ENCODE measurements at places on chromosomes 7 and 10.
A peak's percentile ranks its signal among the peaks of the same experiment; 100 is the strongest.

DNA sequence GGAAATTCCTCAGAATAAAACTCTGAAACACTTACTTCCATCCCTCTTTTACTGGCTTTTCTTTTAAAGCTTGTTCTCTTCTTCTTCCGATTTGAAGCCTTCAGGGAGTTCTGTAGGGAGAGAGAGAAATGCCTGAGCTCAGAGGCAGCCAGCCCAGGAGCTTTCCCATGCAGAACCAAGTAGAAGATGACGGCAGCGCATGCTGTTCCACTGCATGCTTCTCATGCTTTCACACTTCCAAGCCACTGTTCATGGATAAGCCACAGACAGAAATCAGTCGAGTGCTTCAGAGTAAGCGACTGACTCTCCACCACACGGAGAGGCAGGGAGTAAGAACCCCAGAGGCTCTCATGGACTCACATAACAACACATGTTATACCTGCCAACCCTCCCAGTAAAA is 237.3 kb downstream of the DGKI start:
- DNase-seq, result no peak

DNA sequence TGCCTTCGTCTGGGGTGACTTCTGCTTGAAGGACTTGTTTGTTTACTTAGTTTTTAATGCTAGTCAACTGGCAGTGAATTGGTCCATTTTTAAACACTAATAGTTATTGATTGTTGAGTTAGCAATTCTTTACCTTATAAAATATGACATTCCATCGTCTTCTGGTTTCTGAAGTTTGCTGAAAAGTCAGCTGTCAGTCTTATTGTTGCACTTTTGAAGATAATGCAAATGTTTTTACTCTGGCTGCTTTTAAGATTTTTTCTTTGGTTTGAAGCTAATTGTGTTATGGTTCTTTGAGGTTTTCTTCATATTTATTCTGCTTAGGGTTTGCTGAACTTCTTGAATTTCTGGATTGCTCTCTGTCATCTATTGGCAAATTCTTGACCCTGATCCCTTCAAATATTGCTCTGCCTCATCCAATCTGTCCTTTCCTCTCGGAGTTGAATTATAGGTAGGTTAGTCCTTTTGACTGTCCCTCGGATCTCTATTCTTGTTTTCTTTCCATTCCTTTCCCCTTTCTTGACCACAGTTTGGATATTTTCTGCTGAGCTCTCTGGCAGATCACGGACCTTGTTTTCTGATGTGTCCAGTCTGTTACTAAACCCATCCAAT is 24.2 kb downstream of the MGMT start:
- DNase-seq, result no peak

- no peak for DNase-seq
Measured at GRCh38 chr10:127427926-127428325, 121.2 kb upstream of the NPS start.

DNA sequence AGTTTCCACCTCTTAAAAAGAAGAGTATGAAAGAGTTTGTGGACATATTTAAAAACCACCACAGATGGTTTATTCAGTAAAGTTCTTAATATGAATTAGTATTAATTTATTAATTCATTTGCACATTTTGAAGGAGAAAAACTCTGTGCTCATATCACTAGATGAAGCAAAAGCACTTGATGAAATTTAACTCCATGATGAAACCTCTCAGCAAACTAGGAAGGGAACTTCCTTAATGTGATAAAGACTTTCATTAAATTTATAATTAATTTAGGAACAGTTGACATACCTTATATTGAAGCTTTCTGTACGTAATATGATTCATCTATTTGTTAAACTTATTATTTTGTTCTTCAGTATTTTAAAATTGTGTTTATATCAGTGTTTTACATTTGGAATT is 99.4 kb downstream of the MMRN2 start:
- no peak for DNase-seq

- DNase-seq, result no peak
Measured at GRCh38 chr10:34905200-34905927, 90.3 kb upstream of the PARD3 start.

DNA sequence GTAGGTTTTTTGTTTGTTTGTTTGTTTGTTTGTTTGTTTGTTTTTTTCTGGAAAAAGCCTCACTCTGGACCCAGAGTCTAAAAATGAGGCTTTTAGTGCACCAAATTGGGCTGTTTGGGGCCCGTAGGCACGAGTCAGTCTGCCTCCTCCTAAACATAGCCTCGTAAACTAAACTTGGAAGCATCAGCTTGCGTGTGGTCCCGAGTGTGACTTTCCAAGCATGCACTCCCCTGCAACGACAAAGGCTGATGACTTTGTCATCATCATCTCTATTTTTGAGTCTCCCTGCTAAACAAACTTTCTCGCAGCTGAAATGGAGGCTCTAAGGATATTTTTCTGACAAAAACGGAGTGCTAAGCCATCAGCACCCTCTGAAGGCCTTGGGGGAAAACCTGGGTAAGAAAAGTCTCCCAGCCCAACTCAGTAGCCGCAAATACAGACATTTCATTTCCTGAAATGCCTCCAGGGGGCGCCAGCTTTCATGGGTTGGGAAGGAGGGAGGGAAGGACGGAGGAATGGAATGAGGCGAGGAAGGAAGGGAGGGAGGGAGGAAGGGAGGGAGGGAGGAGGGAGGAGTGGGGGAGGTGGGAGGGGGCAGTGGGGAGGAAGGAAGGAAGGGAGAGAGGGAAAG is 245.9 kb downstream of the KCNMA1 start:
- DNase-seq, result no peak

DNA sequence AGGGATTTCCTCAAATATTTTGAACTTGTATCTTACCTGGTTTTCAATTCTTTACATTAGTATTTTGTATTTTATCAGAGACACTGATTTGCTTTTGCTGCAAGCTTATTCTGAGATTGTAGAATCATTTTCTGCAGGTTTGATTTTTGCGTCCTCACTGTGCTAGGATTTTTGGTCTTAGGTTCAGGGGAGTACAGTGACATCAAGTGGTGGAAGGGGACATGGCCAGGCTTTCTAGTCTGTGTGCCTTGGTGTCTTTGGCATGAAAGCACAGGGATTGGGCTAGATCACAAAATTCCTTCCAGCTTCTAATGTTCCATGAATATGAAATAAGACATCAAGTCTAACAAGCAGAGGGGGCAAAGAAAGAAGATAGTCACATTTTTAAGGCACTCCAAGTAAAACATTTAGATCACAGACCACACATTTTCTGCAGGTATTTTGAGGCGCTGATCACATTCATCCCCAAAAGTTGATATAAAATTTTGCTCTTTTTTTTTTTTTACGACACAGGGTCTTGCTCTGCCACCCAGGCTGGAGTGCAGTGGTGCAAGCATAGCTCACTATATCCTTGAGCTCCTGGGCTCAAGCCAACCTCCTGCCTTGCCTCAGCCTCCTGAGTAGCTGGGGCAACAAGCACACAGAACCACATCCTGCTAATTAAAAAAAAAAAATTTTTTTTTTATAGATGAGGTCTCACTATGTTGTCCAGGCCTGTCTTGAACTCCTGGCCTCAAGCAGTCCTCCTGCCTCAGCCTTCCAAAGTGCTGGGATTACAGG is 124.4 kb downstream of the PON1 start:
- DNase-seq, result no peak

DNA sequence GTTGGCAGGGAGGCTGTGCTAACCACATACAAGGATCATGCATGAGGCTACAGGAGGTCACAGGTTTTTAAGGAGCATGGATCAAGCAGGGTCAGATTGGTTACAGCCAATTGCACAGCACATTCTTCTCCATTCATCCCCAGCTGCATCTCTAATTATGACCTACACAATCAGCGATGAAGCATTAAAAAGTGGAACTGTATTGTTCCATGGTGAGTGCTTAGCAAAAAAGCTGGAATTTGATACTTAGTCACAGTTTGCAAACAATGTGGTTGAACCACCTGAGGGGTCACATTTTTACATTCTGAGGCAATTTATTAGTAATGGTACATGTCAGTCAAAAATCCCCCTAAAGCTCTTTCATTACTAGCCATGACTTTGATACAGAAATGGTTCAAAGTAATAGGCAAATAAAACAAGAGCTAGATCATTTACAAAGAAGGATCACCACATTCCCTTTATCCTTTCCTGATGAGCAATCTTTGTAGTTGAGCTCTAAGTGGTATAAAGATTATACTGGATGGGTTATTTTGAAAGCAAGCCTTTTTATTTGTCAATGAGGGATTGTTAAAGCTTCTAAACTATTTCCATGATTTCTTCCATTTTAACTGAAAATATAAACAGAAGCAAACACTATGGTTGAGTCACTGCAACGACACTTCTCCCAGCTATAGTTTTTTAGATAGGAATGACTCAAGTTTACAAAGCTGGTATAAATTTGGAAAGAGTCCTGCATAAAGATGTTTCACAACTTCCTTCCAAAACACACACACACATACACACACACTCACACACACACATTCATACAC is 217.8 kb upstream of the SEMA3A start:
- DNase-seq, result no peak

DNA sequence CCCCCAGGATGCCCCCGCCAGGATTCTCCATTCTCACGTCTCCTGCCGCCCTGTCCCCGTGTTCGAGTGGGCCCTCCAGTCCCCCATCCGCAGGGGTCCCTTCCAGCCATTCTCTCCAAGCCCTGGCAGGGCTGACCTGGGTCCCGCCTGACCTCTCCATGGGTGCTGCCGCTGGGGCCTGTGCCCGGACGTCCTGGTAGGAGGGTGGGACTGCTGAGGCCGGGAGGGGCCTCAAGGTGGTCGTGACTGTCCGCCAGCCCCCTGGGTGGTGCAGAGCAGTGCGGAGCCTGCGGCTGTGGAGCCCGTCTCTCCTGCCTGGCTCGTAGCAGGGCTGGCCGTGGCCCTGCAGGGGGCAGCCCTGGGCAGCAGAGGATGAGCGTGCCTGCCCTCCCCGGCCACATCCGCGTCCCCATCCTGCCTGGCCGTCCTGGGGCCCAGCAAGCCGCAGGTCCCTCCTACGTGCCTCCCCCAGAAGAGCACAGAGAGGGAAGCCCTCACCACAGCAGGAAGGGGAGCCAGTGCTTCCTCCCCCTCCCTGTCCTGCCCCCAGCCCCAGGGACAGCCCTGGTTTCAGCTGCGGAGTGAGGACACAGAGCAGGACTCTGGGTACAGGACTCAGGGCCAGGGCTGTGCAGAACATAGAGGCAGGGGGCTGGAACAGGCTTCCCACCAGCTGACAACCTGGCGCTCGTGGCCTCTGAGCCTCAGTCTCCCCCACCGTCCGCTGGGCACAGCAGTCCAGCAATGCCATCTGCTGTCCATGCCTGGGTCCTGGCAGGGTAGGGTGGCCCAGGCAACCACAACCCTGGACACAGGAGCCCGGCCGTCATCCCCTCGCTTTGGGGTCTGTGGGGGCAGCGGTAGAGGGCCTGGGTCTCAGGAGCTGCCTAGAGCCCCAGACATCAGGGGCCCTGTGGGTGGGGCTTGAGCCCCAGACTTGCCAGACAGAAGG is 1.5 kb upstream of the GRIFIN start:
- peak; percentile 26 for DNase-seq

- no peak for DNase-seq
Measured at GRCh38 chr10:93437086-93437945, 44.8 kb downstream of the MYOF start.

GRCh38 chr7:152527610-152528032 is 91.8 kb upstream of the KMT2C start:
- no peak for DNase-seq

- DNase-seq, result no peak
Measured at GRCh38 chr7:6646465-6646864, 9.3 kb downstream of the ZNF316 start.

- DNase-seq, result no peak
Measured at GRCh38 chr10:116733566-116733965, 8.8 kb downstream of the HSPA12A start.

- no peak for DNase-seq
Measured at GRCh38 chr7:137928626-137929025, 73.3 kb downstream of the CREB3L2 start.

GRCh38 chr7:38222481-38223096 is 44.5 kb downstream of the STARD3NL start:
- no peak for DNase-seq

DNA sequence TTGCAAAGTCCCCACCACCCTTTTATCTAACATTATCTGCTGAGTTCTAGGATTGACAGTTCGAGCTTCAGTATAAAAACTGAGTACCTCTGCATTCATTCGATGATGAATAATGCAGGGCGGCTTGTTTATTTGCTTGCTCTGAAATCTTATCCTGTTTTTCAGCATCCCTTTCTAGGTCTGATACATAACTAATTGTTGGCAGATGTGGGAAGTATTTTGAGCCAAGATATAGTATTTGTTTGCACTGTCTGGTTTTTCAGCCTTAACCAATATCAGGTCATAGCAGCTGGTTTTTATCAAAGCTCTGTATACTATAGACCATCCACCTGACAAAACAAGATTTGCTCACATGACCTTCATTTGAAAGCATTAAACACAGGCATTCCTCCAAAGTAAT is 161.4 kb downstream of the TFEC start:
- no peak for DNase-seq

- no peak for DNase-seq
Measured at GRCh38 chr7:134083766-134084487, 43.2 kb upstream of the LRGUK start.

DNA sequence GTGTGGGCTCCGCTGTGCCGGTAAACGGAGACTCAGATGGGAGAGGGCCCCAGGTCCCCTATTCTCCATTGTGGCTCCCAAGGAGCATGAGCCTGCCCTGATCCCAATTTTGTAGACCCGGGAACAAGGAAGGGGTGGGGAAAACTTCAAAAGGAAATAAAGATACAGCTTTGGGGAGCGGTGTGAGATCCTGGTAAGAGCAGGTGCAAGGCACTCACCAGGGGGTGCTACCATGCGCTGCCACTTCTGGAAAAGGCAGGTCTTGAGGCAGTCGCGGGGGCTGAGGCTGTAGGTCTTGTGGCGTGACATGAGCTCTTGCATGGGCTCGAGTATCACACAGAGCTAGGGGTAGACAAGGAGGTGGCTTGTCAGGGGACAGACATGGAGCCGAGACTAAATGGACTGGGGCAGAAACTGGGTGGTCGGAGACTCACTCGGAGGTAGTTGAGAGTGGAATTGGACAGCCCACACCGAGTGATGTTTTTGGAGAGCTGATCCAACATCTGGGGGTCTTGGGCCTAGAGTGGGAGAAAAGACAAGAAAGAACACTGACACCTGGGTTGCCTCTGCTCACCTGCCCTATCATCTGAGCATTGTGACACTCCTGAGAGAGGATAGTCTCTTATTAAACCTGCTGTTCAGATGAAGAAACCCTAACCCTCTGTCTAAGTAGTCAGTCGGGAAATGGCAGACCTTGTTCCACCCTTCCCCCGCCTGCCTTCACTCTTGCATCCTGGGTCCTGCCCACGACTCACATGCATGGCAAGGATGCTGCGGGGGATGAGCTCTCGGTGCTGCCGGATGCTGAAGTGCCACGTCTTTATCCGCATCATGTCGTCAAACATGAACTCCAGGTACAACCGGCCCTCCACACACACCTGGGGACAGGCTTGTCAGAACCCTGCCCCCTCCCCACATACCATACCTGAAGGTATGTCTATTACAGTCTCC is 10.7 kb downstream of the LDB1 start:
- no peak for DNase-seq

- no peak for DNase-seq
Measured at GRCh38 chr7:102834999-102835398, 77.8 kb upstream of the LRRC17 start.

DNA sequence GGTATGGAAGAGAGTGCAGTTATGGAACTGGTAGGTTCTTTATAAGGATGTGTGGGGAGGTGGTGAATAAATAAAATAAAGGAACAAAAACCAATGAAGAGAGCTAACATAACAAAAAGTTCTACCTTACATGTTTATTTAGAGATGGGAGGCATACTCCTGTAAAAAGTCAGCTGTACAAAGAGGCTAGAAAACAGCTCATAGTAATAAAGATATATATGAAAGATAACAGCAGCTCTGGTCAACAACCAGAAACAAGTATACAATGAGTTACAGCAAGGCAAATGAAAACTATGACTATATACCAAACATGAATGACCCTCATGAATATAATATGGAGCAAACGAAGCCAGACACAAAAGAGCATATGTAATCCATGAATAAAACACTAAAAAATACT is 62.0 kb downstream of the FAM13C start:
- DNase-seq, result no peak

Data from stimulated activated CD4-positive, alpha-beta T cell treated with anti-CD3 and anti-CD28 coated beads, Interleukin-1b, Interleukin-23, amount 100 ng/mL, for 1 hour (primary cell).